ENCODE measurements at places on chromosomes 3 and 15.

DNA sequence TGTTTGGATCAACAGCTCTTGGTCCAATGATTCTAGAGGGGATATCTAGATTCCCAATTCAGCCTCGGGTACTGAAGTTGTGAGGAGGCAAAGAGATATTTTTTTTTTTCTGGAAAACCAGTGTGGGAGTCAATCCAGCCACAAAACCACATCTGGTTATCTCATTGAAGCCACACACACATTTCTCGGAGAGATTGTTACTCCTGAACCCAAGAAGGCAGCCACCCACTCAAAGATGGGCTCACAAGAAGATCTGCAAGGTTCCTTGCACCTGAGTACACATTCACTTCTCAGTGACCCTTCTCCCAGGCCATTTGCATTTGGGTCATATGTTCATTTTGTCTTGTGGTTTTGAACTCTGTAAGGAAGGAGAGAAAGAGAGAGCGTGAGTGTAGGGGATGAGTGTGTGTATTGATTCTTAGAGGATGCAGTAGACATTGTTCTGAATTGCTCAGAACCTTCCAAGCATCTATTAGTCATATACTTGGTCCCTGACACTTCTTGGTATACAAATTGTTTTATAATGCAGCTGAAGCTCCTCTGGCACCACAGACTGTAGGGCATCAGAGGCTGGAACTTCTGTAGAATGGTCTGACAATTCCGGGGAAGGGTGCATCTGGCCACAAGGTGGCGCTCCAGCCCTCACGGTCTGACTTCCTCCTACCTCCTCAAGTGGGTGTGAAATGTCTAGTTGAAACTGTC lies 39.3 kb upstream of the TRA2B start:
- peak; percentile 66 for DNase-seq

DNA sequence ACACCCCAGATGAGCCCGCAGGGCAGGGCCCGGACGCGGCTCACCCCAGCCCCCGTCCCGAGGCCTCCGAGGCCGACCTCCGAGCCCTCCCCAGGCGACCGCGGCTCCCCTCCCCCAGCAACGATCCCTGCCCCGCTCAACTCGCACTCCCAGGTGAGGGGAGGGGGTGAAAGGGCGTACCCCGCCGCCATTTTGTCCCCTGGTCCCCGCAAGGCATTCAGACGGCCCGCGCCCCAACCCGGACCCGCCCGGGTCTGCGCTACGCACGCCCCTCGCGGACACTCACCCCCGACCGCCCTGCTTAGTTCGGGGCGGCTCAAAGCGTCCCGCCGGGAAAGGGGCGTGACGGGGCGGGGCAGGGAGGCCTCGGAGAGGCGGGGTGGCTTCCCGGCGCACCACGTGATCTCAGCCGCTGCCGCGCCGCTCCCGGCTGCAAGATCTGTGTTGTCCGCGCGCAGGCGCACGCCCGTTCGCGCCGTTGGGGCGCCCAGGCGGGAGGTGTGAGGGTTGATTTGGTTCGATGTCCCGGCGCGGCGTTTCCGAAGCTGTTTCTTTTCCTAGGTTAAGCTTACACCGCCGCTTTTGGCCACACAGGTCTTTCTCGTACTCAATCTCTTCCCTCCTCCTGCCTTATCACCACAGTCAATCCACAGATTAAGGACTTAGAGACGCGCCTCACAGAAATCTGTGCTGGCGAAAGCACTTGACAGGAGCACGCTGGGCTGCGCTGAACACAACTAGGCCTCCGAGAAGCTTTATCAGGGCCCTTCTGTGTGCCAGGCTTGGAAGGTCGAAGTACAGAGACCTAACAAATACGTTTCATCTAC lies at the start of gene SCAPER:
Gene SCAPER, minus strand, starts transcription at position 328 of the 827 bp plus-strand sequence. CDS start 21,523 bp downstream, outside the sequence.
- peak; percentile 85 for DNase-seq

DNA sequence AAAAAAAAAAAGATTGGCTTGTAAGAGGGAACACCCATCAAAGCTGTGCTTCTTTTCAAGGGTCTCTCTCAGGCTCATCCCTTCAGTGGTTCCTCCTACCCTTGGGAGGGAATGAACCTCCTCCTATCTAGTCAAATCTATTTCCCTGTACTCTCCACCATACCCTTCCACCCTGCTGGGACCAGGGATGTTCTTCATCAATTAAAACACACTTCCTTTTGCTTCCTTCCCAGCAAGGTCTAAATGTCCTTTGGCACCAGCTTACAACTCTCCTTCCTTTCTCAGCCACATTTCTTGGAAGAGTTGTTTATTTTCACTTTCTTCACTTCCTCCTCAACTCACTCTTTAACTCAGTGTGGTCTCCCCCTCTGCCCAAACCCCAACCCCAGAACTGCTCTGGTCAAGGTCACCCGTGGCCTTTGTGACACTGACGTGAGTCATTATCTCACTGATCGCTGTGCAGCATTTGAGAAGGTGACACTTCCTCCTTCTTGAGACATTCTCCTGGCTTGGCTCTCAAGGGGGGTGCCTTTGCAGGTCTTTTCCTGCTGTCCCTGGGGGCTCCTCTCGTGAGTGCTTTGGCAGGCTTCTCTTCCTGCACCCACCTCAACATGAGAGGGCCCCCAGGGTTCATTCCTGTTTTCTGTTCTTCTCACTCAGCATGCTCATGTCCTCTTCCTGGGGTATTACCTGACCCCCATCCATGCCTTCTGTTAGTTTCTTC lies 210.5 kb upstream of the TLE3 start:
- DNase-seq = no peak

- DNase-seq = no peak
These were observed 99.0 kb upstream of the MEF2A start for GRCh38 chr15:99466701-99467337.

DNA sequence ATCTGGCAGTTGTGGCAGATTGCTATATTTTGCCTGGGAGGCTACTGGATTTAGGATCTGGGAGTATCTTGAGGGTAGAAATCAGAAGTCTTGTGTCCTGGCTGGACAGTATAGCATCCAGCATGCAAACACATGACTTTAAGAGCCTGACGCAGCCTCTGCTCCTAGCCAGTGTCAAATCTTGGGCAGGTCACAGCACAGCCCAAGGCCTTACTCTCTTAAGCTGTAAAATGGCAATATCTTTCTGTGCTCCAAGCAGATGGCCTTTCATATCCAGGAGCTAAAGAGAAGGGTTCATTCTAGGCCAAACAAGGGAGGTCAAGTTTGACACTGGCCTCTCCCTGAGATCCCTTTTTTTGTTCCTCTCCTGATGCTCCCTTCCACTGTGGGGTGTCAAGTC lies 19.8 kb upstream of the RAD18 start:
- DNase-seq = no peak

- DNase-seq = peak; percentile 12
These were observed 570 bp downstream of the APH1B start for GRCh38 chr15:63277893-63278456.

GRCh38 chr3:37540786-37541185 lies 320.9 kb upstream of the CTDSPL start:
- DNase-seq = no peak

- DNase-seq = no peak
These were observed 94.4 kb downstream of the MYLK start for GRCh38 chr3:123789760-123790159.

DNA sequence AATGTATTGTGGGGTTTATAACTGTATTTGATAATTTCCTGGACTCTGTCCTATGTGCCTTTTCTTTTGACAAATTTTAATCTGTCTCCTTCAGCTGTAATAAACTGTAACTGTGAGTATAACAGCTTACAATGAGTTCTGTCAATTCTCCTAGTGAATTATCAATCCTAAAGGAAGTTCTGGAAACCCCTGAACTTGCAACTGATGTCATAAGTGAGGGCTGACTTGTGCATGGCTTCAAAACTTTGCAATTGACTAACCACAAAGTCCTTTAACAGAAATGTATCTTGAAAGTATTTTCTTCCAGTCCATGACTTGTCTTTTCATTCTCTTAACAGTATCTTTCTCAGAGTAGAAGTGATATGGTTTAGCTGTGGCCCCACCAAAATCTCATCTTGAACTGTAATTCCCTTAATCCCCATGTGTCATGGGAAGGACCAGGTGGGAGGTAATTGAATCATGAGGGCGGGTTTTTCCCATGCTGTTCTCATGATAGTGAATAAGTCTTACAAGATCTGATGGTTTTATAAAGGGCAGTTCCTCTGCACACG lies 108.3 kb downstream of the TFDP2 start:
- no peak for DNase-seq

- no peak for DNase-seq
These were observed 5.5 kb upstream of the IL20RB start for GRCh38 chr3:136952292-136952691.

DNA sequence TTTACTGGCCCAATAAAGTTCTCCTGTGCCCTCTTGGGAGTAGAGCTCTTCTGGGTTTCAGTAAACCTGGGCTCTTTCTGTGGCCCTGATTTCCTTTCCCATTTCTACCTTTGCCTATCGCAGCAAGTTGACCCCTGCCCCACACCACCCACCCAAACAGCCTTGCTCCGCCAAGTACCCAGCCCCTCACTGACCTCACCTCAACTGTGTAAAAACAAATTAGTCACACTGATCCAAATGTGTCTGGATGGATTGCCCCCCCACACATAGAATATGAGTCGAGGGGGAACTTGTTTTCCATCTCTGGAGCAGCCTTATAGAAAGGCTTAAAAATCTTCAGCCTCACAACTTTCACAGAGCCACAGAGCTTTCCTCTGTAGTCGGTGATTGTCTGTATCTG lies 28.6 kb upstream of the VEPH1 start:
- no peak for DNase-seq

DNA sequence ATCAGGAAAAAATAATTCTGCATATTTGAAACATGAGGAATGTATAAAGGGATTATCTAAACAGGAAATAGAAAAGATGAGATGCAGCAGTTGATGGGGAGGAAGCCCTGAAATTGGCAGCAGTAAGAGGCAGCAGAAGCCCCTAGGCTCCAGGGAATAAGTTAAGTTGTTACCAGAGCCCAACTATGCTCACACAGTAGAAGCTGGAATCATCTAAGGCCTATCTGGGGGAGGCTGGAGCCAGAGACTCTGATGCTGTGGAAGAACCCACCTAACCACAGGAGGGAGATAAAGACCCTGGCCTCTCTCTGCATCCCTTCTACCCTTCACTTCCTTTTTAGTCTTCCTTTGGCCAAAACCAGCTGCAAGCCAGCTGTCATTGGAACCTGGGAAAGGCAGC lies 519.7 kb downstream of the DIPK2A start:
- no peak for DNase-seq

GRCh38 chr15:65957451-65957850 lies 88.2 kb downstream of the RAB11A start:
- DNase-seq = no peak

GRCh38 chr3:42498034-42498433 lies 4.4 kb upstream of the VIPR1 start:
- DNase-seq = no peak

- no peak for DNase-seq
These were observed 160.9 kb downstream of the TBC1D5 start for GRCh38 chr3:17581421-17582080.

GRCh38 chr3:195441992-195442572 lies 738 bp downstream of the ACAP2 start:
- DNase-seq = peak; percentile 25

- DNase-seq = no peak
These were observed 22.0 kb downstream of the CMSS1 start for GRCh38 chr3:99839613-99840012.

DNA sequence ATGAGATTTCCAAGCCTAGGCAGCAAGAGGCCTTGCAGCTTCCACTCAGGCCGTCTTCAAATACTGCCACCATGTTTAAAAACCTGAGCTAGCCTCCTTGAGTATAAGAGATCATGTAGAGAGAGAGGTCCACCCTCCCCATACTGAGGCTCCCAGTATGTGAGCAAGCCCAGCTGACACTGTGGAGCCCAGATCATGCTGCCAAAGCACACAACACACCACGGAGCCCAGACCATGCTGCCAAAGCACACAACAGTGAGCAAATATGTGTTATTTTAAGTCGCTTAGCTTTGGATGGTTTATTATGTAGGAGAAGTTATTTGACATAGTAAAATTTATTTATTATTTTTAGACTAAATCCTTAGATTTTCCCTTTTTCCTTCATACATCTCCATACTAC lies 333.7 kb downstream of the CTNNB1 start:
- DNase-seq = no peak

GRCh38 chr3:114151091-114151490 lies 27.8 kb downstream of the DRD3 start:
- no peak for DNase-seq

- no peak for DNase-seq
These were observed 14.5 kb upstream of the TOP2B start for GRCh38 chr3:25679166-25679565.

DNA sequence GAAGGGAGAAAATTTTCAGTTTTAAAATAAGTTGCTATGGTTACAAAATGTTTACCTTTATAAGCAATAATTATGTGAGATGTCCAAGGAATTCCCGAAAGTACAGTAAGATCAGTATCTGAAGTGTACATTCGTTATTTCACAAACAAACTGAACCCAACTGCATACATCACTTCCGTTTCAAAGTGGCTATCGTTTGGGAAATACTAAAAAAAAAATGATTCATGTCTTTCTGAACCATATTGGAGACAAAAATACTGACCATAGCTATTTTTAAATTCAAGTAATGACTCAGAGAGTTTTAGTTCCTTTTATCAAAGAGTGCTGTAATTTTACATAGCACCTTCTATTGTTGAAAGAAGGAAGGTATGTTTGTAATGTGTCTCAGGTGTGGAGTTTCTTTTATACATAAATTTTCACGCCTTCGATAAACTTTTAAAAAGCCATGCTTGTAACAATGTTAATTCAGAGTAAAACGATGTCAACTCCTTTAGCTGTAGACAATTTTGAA lies 8.0 kb upstream of the ANKRD28 start:
- no peak for DNase-seq

- no peak for DNase-seq
These were observed 36.5 kb downstream of the PLXNA1 start for GRCh38 chr3:127019449-127019848.

GRCh38 chr3:70806021-70806420 lies 493.6 kb upstream of the MDFIC2 start:
- DNase-seq = no peak

DNA sequence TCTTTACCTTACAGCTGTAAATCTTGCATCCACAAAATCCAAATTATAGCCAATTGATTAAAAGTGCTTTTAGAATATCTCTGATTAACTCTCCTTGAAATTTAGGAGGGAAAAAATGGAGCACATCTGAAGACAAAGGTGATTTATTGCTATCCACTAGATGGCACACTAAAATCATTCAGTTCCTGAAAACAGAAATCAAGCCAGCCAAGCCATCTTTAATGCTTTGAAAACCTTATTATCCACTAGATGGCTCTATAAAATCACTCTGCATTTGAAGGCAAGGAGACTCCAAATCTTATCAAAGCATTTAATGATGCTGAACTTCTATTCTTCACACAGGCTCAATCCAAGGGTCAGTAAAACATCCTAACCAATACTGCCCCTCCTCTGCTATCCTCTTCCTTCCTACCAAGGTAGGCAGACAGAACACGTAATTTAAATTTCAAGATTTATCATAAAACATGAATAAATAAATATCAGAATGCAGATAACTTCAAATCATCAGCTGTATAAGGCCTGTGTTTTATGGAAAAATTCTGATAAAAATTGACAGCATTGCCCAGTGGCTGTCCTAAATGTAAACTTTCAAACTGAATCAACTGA lies 48.4 kb downstream of the GOLIM4 start:
- no peak for DNase-seq

- no peak for DNase-seq
These were observed 107.6 kb downstream of the FILIP1L start for GRCh38 chr3:100006570-100007271.
